ENCODE measurements at places on chromosomes 4 and X.

GRCh38 chrX:130746077-130746476 lies 156.9 kb downstream of the ENOX2 start:
- no peak for DNase-seq

GRCh38 chr4:45064741-45065140 lies 338.4 kb upstream of the GNPDA2 start:
- DNase-seq, result no peak

DNA sequence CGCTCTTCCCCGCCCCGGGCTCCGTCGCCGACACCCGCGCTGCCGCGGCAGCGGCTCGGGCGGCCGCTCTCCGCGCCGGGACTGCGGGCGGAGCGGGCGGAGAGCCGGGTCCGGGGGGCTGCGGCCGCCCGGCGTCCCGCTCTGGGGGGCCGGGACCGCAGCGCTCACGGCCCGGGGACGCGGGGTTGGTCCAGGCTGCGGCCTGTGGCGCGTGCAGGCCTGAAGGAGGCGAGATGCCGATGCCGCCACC lies 492 bp downstream of the GALNT7 start:
- DNase-seq, result no peak

DNA sequence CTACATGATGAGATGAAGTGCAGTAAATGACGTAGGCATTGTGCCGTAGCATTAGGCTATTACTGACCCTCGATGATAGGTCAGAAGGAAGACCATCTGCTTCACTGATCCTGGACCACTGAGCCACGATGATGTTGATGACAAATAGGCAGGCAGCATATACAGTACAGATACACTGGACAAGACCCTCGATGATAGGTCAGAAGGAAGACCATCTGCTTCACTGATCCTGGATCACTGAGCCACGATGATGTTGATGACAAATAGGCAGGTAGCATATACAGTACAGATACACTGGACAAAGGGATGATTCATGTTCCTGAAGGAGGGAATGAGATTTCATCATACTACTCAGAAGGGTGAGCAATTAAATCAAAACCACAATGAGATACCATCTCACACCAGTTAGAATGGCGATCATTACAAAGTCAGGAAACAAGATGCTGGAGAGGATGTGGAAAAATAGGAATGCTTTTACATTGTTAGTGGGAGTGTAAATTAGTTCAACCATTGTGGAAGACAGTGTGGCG lies 50.9 kb downstream of the BEND4 start:
- DNase-seq, result no peak

- no peak for DNase-seq
These were observed 73.6 kb upstream of the DHX15 start for GRCh38 chr4:24657768-24658617.

DNA sequence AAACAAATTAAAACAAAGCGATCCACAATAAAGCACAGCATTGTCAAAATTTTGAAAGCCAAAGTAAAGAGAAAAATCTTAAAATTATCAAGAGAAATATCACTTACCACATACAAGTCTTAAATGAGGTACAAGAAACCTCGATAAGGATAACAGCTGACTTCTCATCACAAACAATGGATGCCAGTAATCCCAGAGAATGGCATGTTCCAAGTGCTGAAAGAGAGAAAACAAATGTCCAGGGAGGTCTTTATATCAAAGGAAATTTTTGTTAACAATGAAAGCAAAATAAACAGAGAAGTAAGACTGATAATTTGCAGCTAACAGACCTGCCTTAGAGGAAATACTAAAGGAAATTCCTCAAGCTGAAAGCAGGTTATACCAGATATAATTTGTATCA lies 460.4 kb upstream of the HS3ST1 start:
- DNase-seq, result no peak

- no peak for DNase-seq
These were observed 390.1 kb downstream of the ADAM29 start for GRCh38 chr4:175308236-175308635.

DNA sequence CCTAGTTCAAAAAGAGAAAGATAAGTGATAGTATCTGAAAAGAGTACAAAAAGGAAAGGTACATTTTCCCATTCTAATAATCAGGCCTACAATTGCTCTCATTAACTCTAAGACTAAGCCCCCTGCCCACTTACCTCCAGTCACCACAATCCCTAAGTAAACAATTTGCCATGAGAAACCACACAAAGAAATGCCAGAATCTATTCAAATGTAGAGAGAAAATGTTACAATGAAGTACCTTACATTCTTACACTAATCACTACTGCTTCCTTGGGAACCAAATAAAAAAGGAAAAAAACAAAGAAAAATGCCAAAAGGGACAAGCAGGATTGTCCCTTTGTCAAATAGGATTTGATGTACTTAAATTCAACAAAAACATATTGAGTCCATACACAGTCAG lies 188.2 kb upstream of the NRK start:
- no peak for DNase-seq

DNA sequence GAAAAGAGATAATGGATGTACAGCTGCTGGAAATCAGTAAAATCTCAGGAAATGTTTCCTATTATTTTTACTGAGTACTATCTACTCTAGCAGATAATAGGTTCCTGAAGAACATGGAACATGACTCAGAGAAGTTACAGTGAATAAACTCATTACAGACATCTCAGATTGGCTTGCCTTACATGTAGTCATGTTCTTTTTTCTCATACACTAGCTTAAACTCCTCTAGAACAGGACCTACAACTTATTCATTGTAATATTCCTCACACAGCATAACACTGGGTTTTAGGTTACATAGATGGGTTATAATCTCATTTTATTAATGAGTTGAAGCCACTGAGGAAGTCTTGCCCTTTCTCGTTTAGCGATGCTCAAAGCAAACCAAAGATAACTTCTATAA lies 86.9 kb upstream of the BMP2K start:
- DNase-seq, result no peak

Measured in central memory CD8-positive, alpha-beta T cell (primary cell).